ENCODE measurements at places on chromosomes 3 and 15.
A peak's percentile ranks its signal among the peaks of the same experiment; 100 is the strongest.

GRCh38 chr15:44591326-44591725, 54.4 kb downstream of the EIF3J start:
- DNase-seq, result no peak

DNA sequence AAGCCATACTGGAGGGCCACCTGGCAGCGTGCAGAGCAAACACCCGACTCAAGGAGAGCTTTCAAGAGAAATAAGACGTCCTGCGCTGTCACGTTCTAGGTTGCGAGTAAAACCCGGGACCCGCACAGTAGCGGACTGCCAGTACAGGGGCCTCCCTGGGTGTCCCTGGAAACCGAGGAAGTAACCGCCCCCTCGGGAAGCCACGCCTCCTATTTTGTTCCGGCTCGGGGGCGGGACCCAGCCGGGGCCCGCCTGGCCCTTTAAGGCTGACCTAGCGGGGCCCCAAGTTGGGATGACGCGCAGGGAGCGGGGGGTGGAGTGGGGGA, 218 bp upstream of the MAPKAPK3 start:
- peak; percentile 88 for DNase-seq

GRCh38 chr3:18188491-18188890, 236.6 kb downstream of the SATB1 start:
- DNase-seq, result no peak

- DNase-seq, result no peak
These were observed 6.8 kb upstream of the DUSP7 start for GRCh38 chr3:52063026-52063723.
